ENCODE measurements at places on chromosomes 7 and 10.
A peak's percentile ranks its signal among the peaks of the same experiment; 100 is the strongest.

- DNase-seq = no peak
These were observed 54.3 kb upstream of the CABCOCO1 start for GRCh38 chr10:61608255-61609033.

GRCh38 chr10:128540781-128541761 is 414.8 kb upstream of the MKI67 start:
- DNase-seq = no peak

DNA sequence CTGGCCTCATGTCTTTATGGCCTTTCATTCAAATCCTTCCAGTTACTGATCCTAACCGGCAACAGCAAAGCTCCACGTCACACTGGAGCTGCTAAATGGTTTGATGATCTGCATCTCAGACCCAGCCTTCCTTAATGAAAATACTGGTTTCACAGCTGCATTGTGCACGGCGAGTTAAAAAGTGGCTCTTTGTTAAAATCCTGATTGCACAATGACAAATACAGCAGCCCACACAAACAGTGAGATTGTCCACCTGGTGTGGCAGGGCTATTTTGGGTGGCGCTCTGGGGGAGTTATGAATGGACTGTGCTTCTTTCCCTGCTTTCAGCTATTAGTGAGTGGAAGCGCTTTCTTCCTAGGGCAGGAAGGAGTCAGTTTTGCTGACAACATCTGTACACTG is 63.4 kb upstream of the C1QL3 start:
- no peak for DNase-seq

- DNase-seq = peak; percentile 24
These were observed 296.8 kb upstream of the CACNA2D1 start for GRCh38 chr7:82740246-82740848.
